Activated B cell treated with CpG ODN at 0.5 μM for 24 hours (primary cell): ENCODE measurements at places on chromosomes 7 and 10.
A peak's percentile ranks its signal among the peaks of the same experiment; 100 is the strongest.

DNA sequence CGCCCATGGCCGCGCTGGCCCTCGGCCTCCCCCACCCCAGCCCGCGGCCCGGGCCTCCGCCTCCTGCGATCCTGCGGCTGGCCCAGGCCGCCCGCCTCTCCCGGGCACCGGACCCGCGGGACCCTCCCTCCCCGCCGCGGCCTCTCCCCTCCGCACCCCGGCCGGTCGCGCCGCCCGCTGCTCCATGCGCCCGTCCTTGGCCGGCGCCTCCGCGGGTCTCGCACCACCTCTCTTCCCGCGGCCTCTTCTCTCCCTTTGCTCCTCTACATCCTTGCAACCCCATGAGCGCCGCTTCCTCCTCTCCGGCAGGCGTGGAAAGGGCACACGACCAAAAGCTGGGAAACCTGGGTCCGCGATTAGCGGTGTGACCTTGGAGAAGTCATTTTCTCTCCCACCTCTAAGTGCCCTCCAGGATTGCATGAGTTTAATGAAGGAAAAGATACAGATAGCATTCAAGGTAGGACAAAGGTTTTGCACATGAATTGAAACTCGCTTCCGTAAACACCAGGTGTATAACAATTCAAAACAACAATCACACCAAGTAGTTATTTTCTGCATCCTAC is 448 bp upstream of the SRPK2 start:
- DNase-seq, result peak; percentile 48

- no peak for DNase-seq
Observed at GRCh38 chr7:13725591-13725990, 263.9 kb downstream of the ETV1 start.

GRCh38 chr7:12719981-12720865 is 32.8 kb downstream of the ARL4A start:
- no peak for DNase-seq

DNA sequence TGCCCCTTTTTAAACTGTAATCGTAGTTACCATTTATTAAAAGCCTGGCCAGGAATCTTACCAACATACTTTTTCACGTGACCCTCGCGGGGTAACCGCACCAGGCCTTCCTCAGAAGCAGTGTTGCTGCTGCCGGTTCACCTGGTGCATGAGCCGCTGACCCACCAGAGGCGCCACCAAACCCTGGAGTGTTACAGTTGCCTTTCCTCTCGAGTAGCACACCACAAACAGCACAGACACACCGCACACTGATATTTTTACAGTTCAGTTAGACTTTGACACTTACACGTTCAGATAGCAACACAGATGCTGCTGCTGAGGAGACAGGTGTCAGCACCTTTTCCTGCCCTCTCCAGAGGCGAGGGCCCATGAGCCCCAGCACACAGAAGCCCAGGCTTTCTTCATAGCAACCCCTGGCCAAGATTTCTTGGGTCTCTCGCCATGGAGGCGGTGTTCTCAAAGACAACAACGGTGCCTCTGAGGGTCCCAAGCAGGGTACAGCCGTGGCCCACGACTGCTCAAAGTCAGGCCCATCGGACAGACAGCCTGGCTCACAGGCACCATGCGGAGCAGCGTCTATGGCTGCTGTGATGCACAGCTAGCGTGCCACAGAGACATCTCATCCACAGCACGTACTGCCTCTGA is 123.1 kb downstream of the DIP2C start:
- no peak for DNase-seq

DNA sequence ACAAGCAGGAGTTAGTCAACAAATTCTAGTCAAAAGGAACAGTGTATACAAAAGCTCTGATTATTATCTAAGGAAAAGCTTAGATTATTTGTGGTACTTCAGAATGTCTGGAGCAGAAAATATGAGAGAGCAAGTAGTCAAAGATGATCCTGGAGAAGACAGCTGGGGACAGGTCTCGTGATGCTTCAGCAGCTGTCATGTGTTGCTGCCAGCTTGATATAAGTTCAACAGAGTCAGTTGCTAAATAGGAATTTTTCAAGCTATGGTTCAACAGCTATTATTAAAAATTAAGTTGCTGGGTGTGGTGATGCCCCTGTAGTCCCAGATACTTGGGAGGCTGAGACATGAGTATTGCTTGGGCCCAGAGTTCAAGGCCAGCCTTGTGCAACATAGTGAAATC is 240.0 kb upstream of the RHOBTB1 start:
- no peak for DNase-seq

DNA sequence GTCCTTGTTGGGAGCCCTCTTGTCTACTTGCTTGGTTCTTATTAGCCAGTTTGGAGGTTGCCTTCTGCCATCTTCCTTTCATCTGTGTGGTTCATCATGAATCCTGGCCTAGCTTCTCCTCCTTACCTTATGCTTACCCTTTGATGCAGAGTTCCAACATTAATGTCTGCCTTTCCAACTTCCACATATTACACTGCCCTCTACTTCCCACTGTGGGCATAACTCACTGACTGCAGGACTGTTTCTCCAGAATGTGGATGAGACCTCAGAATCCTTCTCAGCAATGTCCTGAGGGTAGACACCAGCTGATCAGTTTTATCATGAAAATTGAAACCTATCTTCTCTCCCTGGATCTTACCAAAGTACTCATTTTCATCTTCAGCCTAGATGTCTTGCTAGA is 491.0 kb downstream of the LRMDA start:
- no peak for DNase-seq

GRCh38 chr7:100967292-100967863 is 2.0 kb upstream of the MUC12 start:
- no peak for DNase-seq

DNA sequence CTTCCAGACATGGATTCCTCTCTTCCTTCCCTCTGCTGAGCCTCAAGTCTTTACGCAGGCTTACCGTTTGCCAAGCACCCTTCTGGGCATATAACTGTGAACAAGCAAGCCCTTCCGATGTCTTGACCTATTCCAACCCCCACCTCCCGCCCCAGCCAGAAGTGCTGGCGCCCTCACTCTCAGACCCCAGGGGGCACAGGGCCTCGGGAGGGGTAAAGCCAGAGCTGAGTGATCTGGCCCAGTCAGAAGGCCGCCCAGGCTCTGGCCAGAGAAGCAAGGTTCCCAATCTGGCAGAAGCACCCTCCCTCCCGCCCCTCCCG is 1.2 kb downstream of the PRRT4 start:
- no peak for DNase-seq

- no peak for DNase-seq
Observed at GRCh38 chr7:38283809-38284208, 10.4 kb upstream of the TARP start.
